DMS153 (cell line): ENCODE measurements at places on chromosomes 4 and X.

DNA sequence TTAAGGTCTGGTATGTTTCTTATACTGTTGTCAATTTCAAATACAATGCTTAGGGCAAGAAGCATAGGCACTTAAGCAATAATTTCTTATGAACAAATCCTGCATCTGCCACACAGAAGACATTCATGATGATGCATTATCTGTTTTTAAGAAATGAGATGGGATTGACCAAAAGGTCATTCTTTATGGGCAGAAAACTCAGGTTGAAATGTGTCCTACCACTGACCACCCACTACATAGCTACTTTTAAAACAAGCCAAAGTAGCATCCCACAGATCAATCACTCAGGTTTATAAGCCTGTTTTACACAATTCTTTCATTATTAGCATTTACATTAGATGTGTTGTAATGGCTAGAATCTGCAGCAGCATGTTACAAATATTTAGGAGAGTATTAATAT is 617.8 kb downstream of the PCDH7 start:
- no peak for DNase-seq

GRCh38 chrX:85108165-85108564 is 104.5 kb downstream of the APOOL start:
- no peak for DNase-seq

GRCh38 chrX:108221301-108221864 is 129.8 kb downstream of the ATG4A start:
- DNase-seq: no peak

- no peak for DNase-seq
Measured at GRCh38 chr4:112146502-112146813, 1.2 kb downstream of the FAM241A start.

DNA sequence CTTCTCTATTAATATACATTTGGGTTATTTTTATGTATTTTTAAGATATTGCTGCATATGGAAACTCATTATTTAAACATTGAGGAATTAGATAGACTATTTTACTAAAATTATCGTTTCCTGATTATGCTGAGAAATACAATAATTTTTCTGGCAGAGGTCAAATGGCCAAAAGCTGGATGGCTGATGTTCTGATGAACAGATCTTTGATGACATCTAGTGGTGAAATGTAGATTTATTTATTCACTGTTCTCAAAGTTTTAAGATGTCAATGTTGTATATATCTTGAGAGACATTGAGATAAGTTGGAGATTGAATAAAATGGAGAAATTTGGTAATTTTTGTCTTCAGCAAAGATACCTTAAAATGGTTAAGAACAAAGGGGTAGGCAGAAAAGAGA is 96.2 kb downstream of the UGT8 start:
- DNase-seq: no peak

DNA sequence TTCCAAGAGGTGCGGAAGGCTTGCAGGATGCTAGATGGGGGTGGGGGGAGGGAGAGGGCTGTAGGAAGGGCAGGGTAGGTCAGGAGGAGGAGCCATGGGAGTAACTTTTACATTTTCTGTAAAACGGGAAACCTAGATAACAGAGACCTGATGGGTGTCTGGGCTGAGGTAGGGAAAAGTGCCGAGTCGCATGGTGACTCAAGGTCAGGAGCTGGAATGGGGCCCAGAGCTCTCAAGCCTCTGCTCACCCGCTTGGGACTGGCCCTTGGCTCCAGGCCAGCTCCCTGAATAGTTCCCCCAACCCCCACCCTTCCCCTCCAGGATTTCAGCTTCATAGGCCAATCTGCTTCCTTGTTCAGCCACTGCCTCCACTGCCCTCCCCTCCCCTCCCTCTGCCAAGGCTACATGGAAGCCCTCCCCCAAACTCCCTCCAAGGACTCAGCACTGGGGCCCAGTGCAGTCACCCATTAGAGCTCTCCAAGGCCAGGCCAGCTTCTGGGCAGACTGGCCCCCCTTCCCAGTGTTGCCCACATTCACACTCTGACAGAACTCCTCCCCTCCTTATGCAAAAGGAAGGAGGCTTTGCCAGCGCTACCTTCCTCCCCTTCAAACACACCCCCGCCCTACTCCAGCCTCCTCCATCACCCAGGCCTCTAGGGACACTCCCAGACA is 43.6 kb downstream of the TSC22D3 start:
- DNase-seq: peak; percentile 52

DNA sequence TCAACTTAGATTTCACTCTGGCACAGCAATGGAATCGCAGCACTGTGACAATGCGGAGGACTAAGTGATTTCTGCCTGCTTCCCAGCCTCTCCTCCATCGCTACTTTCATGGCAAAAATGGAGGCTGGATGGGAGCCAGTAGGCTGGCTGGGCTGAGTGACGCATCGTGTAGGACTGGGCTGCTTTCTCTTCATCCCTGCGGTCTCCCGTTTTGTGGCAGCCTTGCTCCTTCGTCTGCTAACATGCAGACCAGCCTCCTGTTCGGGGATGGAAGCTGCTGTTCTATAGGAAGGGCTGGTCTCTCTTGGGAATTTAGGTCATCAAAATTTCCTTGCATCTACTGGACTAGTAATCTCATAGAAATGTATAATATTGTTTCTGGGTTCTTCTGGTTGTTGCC is 15.8 kb upstream of the RGS12 start:
- no peak for DNase-seq

- no peak for DNase-seq
Measured at GRCh38 chr4:7252510-7253340, 60.4 kb downstream of the SORCS2 start.

DNA sequence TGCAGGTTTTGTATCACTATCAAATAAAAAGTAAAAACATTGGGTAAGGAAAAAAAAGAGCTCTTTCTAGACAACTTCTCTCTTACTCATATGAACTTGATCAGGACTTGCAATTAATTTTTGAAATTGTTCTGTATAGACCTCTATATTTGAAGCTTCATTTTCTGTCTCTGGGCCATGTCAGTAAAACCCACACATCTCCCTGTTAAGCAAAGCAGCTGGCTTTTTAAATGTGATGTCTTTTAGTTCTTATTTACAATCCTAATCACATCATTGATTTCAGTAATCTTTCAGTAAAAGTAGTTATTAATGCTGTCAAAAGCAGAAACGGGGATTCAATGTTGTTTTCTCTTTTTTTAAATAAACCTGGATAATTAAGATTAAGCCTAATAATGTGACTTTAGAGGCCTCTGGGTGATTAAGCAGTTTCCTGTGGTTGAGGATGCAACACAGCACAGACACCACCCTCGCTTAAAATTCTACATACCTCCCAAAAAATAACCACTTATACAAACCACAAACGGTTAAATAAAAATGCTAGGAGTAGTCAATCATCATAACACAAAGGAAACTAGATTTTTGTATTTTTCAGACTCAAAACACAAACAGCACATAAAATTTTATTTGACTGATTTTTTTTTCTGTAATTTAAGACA is 5.2 kb upstream of the PCDH10 start:
- DNase-seq: no peak

- DNase-seq: no peak
Measured at GRCh38 chr4:4888695-4889094, 29.2 kb downstream of the MSX1 start.

- no peak for DNase-seq
Measured at GRCh38 chrX:74023203-74023602, 280.8 kb upstream of the ZCCHC13 start.

DNA sequence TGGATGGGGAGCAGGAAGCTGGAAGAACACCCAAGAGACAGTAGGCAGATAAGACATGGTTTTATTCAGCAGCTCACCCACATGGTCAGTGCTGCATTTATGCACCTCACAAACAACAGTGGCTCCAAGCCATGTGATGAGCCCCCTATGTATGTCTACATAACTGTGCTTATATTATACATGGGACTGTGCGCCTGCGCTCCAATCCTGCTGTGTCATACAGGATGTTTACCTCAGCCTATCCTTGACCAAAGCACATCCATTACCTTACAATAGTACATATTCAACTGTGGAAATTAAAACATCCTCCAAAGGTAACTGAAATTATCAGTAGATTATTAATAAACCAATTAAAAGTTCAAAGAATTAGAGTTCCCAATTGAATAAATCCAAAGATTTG is 44.1 kb upstream of the SGMS2 start:
- no peak for DNase-seq

DNA sequence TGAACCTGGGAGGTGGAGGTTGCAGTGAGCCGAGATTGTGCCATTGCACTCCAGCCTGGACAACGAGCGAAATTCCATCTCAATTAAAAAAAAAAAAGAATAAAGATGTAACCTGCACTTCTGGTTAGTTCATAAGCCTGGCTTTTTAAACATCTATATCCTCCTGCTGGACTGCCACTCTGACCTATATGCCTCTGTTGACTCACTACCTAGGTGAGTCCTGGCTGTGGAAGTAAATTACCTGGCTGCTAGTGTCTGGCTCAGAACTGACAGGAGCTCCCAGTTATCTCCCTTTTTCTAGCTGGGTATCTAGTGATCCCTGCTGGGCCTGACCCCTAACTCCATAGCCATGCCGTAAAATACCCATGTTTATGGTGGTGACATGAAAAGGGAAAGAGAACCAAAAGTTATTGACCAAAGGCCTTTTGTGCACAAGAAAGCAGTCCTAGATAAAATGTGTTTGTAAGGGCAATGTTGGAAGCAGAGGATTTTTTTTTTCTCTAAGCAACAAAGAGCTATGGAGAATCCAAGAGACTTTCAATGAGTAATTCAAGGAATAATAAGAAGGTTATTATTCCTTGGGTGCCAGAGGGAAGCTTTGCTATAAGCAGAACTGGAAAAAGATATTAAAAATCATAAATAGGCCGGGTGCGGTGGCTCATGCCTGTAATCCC is 10.4 kb upstream of the G3BP2 start:
- DNase-seq: no peak

- DNase-seq: no peak
Measured at GRCh38 chr4:158371158-158371557, 150.5 kb upstream of the RXFP1 start.

- no peak for DNase-seq
Measured at GRCh38 chr4:15914736-15915135, 23.8 kb downstream of the FGFBP1 start.

DNA sequence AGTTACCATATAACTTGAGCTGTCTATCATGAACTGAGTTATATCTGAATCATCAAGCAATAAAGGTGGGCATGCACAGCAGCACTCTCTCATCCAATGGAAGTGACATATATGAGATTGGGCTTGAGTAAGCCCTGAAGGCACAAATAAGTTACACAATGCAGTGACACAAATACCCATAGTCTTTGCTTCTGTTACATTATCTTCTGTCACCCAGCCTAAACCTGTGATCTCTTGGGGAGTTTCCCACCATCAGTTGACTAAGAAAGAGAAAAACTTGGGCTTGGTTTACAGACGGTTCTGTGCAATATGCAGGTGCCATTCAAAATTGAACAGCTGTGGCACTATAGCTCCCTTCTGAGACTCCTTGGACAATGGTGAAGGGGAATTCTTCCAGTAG is 138.8 kb upstream of the IL15 start:
- no peak for DNase-seq

GRCh38 chr4:79227860-79228259 is 98.0 kb downstream of the NAA11 start:
- no peak for DNase-seq

GRCh38 chr4:29540439-29541102 is 1179.6 kb upstream of the PCDH7 start:
- no peak for DNase-seq

DNA sequence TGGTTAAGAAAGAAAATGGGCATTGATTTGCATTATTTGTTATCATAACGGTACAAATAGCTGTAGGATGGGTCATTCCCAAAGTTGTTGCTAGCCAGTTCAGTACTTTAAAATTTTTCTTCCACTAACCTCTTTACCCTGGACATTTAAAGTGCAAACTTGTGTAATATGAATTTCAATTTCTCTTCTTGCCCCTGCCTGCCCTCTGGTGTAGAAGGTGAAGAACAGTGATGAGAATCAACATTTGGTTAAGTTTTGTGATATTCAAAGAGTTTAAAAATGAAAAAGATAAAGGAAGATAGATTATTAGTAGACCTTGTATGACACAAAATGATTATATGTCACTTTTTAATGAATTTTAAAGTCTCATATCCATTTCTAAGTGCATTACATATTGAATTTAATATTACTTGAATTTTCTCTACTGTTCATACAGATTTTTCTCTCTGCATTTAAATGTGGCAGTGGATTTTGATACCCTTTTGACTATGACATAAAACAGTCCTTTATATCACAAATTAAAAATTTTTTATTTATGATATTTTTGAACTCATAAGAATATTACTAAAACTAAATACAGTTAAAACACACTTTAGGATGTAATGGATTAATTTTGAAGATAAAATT is 337.7 kb downstream of the BMPR1B start:
- DNase-seq: no peak

GRCh38 chr4:98448908-98449307 is 187.7 kb downstream of the RAP1GDS1 start:
- DNase-seq: no peak

DNA sequence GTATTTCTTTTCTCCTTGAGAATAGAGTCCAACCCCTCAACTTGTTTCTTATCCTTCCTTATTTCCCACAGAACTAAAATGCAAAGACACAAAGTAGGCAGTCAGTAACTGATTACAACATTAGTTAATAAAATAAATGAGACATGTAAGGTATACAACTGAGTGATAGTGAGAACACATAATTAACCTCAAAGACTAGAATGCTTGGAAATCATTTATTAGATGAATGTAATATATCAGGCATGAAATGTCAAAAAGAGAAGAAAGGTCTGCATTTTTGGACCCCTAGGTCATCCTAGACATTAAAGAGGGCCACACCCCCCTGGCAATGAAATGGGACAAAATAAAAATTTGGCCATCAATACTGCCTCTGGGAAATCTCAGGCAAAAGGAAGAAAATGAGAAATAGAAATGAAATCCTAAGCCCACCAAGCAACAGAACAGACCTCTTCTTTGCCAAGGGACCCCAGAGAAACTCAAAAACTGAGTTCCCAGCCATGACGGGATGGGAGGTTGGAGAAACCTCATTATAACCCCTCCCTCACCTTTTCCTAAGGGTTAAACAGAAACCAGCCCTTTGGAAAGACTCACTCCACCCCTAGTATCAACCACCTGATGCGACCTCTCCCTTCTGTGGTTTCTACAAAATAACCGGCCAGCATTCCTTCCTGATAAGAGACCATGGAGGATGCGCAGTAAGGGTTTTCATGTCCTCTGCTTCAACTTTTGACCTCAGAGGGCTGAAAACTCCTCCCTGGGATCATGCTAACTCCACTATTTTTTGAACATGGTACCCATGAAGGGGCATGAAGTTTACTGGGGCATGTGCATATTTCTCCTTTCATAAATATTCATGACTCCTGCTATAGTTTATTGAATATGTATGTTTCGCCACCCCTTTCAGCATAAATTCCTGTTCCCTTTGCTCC is 90.0 kb upstream of the EXOC1L start:
- no peak for DNase-seq
